NCI-H1092 (cell line): ENCODE measurements at places on chromosomes 12 and 14.

- DNase-seq, result no peak
Observed at GRCh38 chr14:63297372-63298063, 21.2 kb downstream of the GPHB5 start.

DNA sequence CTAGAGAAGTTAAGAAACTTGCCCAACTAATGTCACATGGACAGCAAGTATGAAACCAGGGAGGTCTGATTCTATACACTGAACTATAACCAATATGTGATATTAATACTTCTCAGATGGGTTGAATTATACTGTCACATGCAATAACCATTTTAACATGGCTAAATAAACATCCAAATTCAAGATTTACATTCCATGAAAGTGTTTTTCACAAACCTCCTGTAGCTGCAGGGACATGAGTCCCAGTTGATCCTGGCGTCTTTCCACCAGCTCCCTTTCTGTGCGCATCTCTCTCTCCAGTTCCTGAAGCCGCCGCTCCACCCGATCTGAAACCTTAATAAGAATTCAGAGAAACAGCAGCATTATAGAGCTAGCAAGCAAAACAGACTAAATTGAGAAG, 79.0 kb downstream of the CEP128 start:
- DNase-seq, result no peak

DNA sequence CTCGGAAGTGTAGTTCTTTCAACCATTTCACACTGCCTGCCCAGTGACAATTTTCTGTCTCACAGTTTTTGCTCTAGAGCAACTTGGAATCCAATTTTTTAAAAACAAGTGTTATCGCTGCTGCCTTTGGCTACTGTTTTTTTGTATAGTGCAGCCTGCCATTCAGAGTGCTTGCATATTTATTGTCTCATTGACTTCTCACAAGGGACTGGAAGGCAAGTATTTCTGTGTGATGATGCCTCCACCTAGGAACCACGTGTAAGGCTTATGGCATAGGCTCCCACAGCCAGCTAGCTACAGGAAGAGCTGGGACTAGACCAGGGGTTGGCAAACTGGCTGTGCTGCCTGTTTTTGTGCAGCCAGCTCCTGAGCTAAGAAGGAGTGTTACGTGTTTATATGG, 903 bp downstream of the PARPBP start:
- DNase-seq, result no peak

DNA sequence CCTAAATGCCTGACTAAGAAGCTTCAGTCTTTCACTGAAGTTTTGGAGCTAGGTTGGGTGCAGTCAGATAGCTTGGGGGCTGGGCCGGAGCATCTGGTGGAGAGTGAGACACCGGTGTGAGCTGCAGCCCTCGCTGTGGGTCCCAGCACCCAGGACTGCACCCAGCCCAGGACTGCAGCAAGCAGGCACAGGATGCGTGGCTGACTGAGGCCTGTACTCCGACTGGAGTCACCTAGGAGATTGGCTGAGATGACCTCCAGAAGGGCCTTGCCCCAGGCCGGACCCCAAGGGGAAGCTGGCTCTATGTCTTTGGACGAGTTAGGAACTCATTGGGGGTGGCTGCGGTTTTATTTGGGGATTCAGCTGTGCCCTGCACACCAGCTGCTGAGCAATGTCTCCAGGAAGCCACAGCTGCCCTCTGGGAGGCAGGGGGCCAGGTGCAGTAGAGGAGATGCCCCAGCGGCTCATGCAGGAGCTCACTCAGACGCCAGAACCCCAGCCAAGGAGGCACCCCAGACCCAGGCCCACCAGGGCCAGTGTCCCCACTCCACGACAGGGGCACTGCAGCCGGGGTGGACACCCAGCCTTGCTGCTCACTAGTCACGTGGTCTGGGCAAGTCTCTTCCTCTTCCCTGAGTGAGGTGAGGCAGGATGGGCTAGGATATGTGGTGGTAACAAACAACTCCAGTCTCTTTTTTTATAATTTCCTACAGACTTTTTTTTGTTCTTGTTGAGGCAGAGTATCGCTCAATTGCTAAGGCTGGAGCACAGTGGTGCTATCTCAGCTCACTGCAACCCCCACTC, 31.8 kb upstream of the RCOR1 start:
- no peak for DNase-seq

- no peak for DNase-seq
Observed at GRCh38 chr12:69330475-69331473, 17.4 kb upstream of the LYZ start.

DNA sequence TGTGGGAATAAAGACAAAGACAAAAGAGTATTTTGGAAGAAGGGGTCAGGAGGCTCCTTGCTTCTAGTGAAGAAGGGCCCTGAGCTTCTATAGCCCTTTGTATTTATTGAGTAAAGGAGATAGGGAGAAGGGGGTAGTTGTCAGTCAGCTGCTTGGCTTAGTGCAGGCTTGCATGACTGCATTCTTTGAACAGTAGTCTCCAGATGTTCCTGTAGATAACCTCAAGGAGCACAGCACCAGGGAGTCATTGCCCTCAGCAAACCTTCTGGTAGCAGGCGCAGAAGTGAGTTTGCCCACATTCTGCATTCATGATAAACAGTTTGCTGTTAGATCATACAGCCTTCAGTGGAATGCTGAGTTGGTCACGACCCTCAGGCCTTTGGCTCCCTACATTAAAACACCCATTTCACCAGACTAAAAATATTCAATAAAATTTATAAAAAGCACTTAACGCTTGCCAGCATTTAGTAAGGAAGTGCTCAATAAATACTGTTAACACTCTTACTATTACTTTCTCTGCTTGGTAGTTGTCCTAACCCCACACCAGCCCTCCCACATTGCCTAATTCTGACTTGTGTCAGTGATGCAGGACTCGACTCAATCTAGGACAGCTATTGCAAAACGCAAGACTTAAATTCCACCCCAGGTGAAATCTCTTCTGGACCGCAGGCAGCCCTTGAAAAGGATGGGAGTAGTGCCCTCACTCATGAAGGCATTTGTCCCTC, 3.0 kb upstream of the DHRS4 start:
- DNase-seq, result no peak

GRCh38 chr14:69753860-69754259, 13.1 kb upstream of the SRSF5 start:
- no peak for DNase-seq

GRCh38 chr14:104767634-104767918, 14.6 kb downstream of the SIVA1 start:
- no peak for DNase-seq

- no peak for DNase-seq
Observed at GRCh38 chr12:120628919-120629318, 11.5 kb upstream of the CABP1 start.

- DNase-seq, result no peak
Observed at GRCh38 chr12:27922531-27923139, 49.9 kb downstream of the PTHLH start.

DNA sequence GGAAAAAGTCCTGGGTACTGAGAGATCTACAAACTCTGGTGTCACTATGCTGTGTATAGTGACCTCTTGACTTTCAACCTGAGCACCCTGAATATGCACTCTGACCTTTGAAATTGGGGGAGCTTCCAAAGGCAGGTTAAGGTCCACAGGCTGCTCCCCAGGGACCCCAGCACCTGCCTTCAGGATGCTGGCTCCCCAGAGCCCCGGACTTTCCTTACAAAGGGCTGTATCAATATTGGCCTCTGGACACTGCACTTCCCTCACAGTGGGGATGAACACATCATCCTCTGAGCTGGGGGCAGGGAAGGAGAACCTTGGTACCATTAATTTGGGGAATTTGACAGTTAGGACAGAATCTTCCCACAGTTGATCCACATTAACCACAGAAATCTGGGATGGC, 14.3 kb downstream of the PLD4 start:
- no peak for DNase-seq

- DNase-seq, result no peak
Observed at GRCh38 chr12:53506450-53506785, 866 bp downstream of the NPFF start.

DNA sequence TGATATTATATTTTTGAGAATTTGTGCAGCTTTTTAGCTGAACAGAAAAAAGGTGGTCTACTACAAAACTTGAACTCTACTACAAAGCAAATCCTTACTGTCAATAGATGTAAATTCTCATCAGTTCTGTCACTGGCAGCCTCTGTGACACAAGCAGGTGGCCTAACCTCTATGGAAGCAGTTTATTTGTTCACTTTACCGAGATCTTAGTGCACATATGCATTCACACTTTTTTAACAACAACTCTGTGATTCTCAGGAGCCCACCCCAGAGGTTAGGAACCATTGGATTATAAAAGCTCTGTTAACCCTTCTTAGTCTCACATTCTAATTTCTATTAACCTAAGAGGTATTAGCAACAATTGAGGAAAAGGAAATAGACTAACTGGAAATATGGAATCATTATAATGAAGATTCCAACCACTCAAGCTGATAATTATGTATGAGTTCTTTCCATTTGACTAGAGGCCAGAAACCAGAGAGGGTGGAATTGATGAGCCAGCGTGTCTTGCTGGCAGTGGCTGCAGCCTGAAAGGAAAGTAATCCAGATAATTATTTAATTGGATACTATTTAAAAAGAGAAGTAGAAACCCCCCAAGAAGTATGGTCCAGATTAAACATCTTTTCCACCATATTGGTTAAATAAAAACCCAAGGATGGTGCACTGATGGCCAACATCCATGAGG, 451.1 kb downstream of the TMEM117 start:
- no peak for DNase-seq

- DNase-seq, result no peak
Observed at GRCh38 chr14:56002876-56003625, 115.2 kb upstream of the PELI2 start.

- DNase-seq, result no peak
Observed at GRCh38 chr12:13686260-13686659, 295.1 kb downstream of the GRIN2B start.

DNA sequence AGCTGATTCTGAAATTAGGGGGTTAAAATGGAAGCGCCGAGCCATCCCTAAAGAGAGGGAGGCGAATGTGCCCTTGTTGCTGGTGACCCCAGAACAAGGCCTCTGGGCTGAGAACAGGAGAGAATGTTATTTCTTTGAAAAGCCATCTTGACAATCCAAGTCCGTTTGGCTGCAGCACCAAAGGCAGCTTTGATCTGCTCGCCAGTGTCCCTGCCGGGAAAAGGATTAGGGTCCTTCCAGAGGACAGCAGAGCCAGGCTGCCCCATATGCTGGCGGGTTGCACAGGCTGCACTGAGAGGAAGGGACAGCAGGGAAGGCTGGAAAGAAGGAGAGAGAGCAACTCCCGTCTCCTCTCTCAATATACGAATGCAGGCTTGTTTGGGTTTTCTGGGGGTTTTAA, 141.7 kb downstream of the TMEM132C start:
- DNase-seq, result no peak

DNA sequence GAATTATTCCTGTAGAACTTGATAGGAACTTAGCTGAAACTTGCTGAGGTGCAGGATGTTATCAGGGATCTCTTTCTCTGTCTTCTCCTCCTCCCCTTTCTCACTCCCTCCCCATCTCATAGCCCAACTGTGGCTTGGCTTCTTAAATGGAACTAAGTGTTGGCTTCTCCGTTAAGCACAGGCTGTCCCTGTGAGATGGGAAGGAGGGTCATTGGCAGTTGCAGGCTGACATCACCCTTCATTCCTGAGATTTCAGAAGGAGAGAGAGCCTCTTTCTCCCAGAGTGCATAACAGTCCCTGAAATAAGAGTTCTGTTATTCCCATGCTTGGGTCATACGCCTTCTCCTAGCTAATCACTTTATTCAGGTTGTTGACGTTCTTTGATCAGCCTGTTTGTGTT, 162.0 kb downstream of the UNC79 start:
- DNase-seq, result no peak

- DNase-seq, result no peak
Observed at GRCh38 chr12:75690296-75690955, 179.0 kb upstream of the KRR1 start.

DNA sequence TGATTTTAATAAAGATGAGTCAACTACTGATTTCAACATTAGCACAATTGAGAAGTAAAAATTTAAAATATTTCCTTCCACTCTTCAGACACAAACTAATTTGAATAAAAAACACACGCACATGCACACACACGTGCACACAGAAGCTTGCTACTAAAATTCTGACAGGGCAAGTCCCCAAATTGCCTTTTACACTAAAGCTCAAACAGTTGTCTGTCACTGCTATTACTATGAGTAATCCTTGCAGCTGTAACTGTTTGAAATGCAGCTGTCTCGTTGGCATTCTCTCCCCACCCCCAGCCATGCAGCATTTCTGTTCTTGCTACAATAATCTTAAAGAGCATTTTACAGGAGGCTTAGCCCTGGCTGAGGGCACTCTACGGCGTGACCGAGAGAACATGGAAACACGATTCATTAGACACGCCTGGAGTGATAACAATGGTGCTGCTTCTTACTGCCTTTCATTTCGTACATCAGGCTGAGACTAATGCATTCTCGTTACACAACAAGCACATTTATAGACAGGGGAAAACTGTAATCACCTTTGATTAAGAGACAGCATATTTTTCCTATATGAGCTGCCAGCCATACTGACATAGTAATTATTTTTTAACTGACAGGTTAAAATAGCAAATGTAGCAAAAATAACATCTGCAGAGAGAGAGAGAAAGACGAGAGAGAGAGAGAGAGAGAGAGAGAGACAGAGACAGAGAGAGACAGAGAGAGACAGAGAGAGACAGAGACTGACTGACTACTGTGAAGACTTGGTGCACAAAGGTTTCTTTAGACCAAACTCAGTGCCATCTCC, 153.8 kb downstream of the MED13L start:
- peak; percentile 53 for DNase-seq

GRCh38 chr14:73025544-73025943, 1.4 kb downstream of the ZFYVE1 start:
- DNase-seq, result no peak

DNA sequence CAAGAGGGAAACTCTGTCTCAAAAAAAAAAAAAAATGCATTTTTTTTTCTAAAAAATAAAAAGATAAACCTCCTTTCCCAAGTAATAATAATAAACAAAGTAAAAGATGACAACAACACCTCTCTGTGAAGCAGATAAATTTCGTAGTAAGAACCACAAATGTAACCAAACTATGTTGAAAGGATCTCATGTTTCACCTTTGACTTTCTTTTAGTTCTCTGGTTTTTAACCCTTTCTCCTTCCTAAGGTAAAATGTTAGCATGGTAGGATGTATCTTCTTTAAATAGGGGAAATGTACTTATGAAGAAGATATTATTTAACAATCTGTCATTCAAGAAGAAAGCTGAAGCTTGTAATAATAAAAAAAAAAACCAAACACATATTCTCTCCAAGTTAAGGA, 1.8 kb upstream of the KLHL42 start:
- DNase-seq, result no peak
